ENCODE measurements at places on chromosomes 3 and 15.

- no peak for DNase-seq
Measured at GRCh38 chr3:69684309-69684961, 54.8 kb upstream of the MITF start.

- DNase-seq: no peak
Measured at GRCh38 chr3:186640473-186640818, 247 bp downstream of the FETUB start.

GRCh38 chr3:65902304-65902793, 136.4 kb downstream of the MAGI1 start:
- no peak for DNase-seq

- DNase-seq: no peak
Measured at GRCh38 chr3:107395066-107395465, 17.8 kb downstream of the CCDC54 start.

DNA sequence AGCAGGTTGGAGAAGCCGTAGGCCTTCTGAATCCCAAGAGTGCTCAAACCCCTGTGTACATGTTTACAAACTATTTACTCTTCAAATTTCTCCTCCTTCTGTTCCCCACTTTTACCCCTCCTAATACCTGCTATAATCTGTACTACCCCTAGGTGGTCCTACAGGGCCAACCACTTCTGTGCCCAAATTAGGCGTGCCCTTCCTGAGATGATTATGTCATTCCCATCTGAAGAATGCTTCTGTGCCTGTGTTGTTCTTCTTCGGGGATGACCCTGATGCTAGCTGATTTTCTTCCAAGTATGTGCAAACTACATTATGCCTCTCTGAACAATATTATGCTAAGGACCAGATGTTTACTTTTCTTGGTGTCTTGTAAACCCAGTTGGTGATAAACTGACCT, 20.5 kb downstream of the RBP2 start:
- no peak for DNase-seq

All from NCI-H2107 (cell line).